Left lobe of liver (tissue), 2 donors: ENCODE measurements at places on chromosomes 2 and 18. TPM values are rescaled to one million over a fixed set of nuclear protein-coding genes. Genes with fewer than 3 reads are reported as not detected.

The MCM6 gene
- total RNA-seq: 1.9 TPM

The MOGAT1 gene
- total RNA-seq: 10.2 TPM

The FSIP2 gene
- total RNA-seq: 0.05 TPM

The RAD51AP2 gene
- 0.30 TPM for total RNA-seq

The LBX2 gene
- 7.7 TPM for total RNA-seq

The LYPD6 gene
- 0.25 TPM for total RNA-seq

The SPDYA gene
- 0.13 TPM for total RNA-seq

The AGXT gene
- 1,805 TPM for total RNA-seq

The LRRC30 gene
- total RNA-seq: not detected

The ATP6V1C2 gene
- total RNA-seq: 0.10 TPM

The TYMS gene
- 1.7 TPM for total RNA-seq
